Kasumi-1 (cell line): ENCODE measurements at places on chromosomes 12 and 14.
A peak's percentile ranks its signal among the peaks of the same experiment; 100 is the strongest.

- DNase-seq = peak; percentile 43
Measured at GRCh38 chr12:14774906-14775635, 28.2 kb downstream of the WBP11 start.

- DNase-seq = no peak
Measured at GRCh38 chr12:122167356-122167925, 6.6 kb downstream of the IL31 start.

- no peak for DNase-seq
Measured at GRCh38 chr12:94172031-94172430, 23.7 kb downstream of the PLXNC1 start.

- DNase-seq = no peak
Measured at GRCh38 chr12:108055141-108055540, 73.9 kb upstream of the WSCD2 start.

- DNase-seq = no peak
Measured at GRCh38 chr12:14400599-14400998, 35.1 kb downstream of the ATF7IP start.

- DNase-seq = no peak
Measured at GRCh38 chr12:122090759-122091515, 12.4 kb downstream of the MLXIP start.

- no peak for DNase-seq
Measured at GRCh38 chr14:93917141-93917540, 10.0 kb upstream of the FAM181A start.

GRCh38 chr12:104242546-104243206, 27.1 kb downstream of the TXNRD1 start:
- no peak for DNase-seq

GRCh38 chr12:75848431-75848925, 183.1 kb downstream of the PHLDA1 start:
- no peak for DNase-seq

DNA sequence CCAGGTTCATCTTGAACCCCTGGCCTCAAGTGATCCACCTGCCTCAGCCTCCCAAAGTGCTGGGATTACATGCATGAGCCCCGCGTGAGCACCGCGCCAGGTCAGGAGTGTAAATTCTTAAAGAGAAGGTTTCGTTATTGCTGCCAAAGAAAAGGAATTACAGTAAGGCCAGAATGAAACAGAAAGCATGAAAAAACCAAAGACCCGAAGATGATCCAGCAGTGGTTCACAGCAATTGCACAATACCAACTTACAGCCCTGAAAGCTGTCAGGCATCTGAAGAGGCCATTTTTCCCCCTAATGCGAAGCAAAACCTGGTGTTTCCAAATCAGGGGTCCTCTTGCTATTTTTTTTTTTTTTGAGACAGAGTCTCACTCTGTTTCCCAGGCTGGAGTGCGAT, 10.3 kb downstream of the RBM23 start:
- DNase-seq = no peak

DNA sequence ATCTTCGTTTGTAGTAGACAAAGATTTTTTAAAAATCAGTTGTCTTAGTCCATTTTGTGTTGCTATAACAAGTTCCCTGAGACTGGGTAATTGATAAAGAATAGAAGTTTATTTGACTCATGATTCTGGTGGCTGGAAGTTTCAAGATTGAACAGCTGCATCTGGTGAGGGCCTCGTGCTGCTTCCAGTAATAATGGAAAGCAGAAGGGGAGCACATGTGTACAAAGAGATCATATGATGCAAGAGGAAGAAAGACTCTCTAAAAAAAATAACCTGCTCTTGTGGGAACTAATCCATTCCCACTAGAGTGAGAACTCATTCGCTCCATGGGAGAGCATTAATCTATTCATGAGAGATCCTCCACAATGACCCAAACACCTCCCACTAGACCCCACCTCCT, 24.8 kb downstream of the MUCL1 start:
- no peak for DNase-seq

DNA sequence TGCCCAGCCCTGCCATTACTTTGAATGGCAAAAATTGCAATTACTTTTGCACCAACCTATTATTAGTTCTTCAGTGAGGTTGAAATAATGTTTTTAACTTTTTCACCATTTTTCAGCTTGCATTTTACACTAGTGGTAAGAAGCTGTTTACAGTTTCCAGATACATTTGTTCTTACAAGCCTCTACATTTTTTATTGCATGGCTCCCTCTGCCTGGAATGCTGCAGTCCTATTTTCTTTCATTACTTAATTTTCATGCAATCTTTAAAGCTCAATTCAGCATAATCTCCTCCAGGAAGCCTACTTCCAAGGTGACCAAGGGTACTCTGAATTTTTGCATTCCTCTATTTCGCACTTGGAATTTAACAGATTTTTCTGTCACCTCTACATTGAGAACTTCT, 33.4 kb downstream of the CCER1 start:
- no peak for DNase-seq

- DNase-seq = no peak
Measured at GRCh38 chr12:111202237-111202915, 166.5 kb downstream of the PHETA1 start.

- DNase-seq = no peak
Measured at GRCh38 chr14:75662966-75663365, 1.9 kb downstream of the TTLL5 start.

GRCh38 chr12:121222847-121223246, 12.9 kb downstream of the P2RX4 start:
- DNase-seq = no peak

DNA sequence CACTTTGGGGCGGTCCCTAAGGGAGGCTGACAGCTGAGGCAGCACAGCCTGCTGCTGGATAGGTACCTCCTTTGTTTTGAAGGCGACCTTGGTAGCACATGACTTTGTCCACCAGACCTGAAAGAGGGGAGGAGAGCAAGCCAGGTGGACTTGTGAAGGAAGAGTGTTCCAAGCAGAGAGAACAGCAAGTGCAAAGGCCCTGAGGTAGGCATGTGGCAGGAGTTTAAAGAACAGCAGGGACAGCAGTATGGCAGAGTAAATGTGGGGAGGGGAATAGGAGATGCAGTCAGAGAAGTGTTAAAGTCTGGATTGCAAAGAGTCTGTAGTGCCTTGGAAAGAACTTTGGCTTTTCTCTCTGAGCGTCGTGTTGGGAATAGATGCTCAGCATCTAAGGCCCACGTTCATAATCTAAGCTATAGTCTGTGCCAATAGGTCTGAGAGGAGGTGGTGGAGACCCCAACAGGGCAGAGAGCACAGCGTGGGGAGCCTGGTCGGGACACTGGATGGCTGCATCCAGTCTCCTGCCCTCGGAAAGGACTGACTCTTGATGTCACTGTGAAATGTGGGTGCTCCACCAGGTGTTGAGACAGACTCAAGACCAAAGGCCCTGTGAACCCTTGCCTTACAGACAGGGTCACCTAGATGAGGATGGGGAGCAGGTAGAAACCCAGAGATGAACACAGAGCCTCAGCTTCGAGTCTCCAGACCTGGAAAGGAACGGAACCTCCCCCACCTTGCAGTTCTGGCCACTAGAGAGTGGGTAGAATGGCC, 242.1 kb upstream of the PWP1 start:
- no peak for DNase-seq
